ENCODE measurements at places on chromosomes 5 and 9. TPM values are rescaled to one million over a fixed set of nuclear protein-coding genes. Genes with fewer than 3 reads are reported as not detected.

Gene PRDM12
- 0.22 TPM for total RNA-seq

DNA sequence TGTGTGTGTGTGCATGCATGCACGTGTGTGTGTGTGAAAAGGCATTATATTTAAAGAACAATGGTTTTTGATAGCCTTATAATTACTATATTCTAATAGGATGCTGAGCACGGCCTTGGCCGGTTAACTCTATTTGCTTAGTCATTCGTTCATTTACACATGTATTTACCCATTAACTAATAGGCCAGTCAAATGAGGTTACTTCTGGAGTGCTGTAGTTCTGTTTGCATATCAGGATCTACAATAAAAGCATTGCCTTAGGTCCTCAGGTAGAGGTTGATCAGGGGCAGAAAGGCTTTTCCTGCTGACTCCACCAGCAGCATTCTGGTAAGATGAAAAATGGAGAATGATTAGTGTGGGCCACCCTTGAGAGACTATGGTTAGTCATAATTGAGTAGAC is 219.0 kb downstream of the COMMD10 start:
- DNase-seq, result no peak
- H3K27me3 ChIP-seq, result no peaks in the 10 kb centered on the region
- H3K27ac ChIP-seq, result no peak overlapping the region
- H3K4me1 ChIP-seq, result no peaks in the 10 kb centered on the region
- H3K36me3 ChIP-seq, result no peaks in the 10 kb centered on the region

Gene CCL21
- not detected for total RNA-seq

DNA sequence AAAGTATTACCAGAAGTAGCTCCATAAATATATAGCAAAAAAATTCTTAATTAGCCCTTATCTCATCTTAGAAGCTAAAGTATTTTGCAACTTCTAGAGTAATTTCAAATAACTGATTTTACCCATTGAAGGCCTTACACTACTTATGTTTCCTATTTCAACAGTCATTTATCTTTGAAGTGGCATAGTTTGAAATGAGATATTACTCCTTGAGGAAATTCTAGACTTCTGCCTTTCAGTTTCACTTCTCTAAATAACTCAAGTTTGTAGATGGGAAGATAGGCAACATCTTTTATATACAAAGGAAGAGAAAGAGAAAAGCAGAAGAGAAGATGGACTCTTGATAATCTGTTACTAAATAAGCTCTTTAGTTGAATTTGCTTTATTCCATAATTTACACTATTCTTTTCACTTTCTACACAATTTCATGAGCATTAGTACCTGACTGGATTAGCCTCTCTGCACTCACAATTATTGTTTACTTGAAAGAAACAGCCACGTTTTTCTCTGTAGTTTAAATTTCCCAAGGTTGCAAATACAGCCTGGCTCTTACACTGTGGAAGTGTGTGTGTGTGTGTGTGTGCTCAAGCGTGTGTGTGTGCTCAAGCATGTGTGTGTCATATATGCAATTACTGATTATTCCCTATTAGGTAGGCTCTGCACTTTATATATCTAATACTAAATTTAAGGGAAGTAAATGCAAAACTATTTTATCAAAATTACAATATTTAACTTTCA is 60.6 kb upstream of the EMB start:
- no peak overlapping the region for H3K4me3 ChIP-seq
- no peak for DNase-seq
- no peaks in the 10 kb centered on the region for H3K4me1 ChIP-seq
- H3K36me3 ChIP-seq, result no peaks in the 10 kb centered on the region
- no peak overlapping the region for H3K27ac ChIP-seq

- no peaks in the 10 kb centered on the region for H3K4me1 ChIP-seq
- no peak overlapping the region for H3K27ac ChIP-seq
- H3K4me3 ChIP-seq, result no peak overlapping the region
Observed at GRCh38 chr9:12539580-12539975, 153.6 kb upstream of the TYRP1 start.
